ENCODE measurements at places on chromosomes 5 and 9.

GRCh38 chr9:14433351-14434157, 119.6 kb upstream of the NFIB start:
- DNase-seq, result no peak

DNA sequence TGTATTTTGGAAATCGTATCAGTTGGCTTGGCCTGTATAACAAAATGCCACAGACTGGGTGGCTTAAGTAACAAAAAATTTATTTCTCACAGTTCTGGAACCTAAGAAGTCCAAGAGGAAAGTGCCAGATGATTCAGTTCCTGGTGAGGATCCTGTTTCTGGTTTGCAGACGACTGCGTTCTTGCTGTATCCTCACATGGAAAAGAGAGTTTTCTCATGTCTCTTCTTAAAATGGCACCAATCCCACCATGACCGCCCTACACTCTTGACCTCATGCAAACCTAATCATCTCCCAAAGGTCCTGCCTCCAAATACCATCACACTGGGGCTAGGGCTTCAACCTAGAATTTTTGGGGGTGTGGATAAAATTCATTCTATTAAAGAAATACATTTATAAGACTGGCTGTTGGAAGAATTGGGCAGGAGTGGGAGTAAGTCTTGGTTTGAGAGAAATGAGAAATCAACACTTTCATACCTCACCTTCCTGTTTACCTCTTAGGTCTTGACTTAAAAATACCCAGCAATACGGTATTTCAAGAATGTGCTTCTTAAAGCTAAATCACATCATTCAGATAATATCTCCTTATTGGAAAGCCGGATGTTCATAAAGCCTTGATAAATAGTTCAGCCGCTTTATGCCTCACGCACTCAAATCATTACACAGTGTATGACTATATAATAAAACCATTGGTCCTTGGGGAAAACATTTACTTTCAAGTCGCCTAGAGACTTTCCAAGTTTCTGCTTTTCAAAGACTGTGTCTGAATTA, 28.7 kb downstream of the PTTG1 start:
- DNase-seq, result no peak

- DNase-seq, result no peak
These were observed 294.8 kb upstream of the KLF4 start for GRCh38 chr9:107784235-107784958.

DNA sequence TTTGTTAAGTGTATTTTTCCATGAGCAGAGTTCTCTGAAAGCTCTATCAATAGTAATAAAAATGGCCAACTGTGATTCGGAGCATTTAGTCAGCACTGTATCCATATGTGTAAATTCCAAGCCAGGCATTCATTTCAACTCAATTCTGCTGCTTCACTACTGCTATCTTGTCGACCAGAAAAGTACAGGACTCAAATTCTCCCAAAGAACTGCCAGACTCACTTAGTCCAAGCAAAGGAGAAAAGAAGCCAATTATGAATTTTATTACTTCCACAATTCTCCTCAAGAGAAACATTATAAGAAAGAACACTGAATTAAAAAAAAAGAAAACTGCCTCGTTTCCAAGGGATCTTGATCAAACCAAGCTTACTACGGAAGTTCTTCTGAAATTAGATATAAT, 906.3 kb upstream of the DMAC1 start:
- DNase-seq, result no peak

- no peak for DNase-seq
These were observed 11.3 kb downstream of the C5 start for GRCh38 chr9:121038804-121039203.

DNA sequence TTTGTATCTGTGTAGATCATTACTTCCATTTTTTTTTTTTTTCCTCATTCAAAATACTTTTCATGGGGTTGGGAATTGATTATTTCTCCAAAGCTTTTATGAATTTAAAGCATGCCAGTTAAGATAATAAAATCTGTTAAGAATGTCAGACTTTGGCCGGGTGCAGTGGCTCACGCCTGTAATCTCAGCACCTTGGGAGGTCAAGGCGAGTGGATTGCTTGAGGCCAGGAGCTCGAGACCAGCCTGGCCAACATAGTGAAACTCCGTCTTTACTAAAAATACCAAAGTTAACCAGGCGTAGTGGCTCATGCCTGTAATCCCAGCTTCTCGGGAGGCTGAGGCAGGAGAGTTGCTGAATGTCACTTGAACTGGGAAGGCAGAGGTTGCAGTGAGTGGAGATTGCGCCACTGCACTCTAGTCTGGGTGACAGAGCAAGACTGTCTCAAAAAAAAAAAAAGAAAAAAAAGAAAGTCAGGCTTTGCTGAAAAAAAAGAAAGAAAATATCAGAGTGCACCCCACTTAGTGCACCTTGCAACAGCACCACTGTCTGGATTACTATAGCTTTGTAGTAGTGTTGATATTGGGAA, 18.5 kb downstream of the TBC1D2 start:
- DNase-seq, result no peak

DNA sequence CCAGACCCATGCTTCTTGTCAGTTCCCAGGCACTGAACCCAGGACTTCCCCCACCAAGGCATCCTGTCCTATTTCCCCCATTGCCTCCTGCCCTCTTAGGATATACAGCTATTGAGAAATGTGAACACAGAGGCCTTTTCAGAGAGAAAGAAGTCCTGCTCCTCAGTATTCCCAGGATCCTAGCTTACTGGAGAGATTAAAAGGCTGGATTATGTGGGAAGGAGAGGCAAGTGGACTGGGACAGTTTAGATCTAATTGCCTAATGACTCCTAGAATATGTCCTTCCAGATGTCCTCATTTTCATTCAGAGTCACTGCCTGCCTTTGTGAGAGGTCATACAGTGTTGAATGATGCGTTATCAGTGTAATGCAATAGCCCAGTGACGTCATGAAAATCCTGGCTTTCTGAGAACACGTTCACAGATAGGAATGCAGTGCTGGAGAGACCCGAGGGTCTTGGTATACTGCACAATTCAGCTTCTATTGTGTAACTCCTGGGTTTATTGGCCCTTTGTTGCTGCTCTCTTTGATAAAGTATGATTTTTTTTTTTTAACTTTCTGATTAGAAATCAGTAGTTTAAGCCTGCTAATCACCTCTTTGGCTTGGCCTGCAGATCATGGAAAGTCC, 26.2 kb downstream of the WWC1 start:
- DNase-seq, result no peak

Data from NCI-H1048 (cell line).